ENCODE measurements at places on chromosomes 5 and 9.
A peak's percentile ranks its signal among the peaks of the same experiment; 100 is the strongest.

DNA sequence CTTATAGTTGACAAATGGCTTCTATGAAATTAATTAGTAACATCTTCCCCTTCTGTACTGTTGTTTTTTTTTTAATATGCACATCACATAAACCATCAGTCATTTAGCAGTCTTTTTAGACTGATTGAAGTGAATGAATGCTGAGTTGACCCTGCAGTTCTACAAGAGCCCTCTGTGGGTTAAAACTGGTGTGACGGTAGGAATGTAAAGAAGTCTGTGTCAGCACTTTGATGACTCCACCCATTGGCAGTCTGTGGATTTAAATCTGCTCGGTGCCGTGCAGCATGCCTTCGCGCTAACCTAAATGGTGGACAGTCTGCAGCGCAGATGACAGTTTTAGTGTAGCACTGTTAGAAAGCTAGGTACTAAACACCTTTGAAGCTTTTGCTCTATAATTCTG is 3.1 kb downstream of the GTF3C4 start:
- DNase-seq, result no peak

DNA sequence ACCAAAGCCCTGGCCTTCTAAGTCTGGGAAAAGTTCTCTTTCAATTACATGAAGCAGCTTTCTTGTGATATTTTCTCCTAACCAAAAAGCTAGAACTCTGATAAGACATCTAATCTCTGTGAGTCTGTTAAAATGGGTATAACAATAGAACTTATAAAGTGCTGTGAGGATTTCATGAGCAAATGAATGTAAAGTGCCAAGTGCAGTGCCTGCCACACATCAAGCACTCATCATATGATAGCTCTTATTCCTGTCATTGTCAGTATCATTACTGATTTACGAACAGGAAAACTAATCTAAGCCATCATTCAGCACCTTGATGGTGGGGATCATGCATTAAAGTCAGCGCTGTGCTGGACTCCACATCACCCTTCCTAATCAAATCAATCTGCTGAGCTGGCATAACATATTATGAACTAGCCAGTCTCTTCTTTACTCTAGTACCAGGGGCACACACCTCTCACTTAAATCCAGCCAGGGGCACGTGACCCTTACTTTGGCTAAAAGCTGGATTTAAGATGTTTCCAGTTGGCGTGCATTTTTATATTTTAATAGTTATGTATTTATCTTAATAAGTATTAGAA is 37.3 kb downstream of the YIPF5 start:
- no peak for DNase-seq

DNA sequence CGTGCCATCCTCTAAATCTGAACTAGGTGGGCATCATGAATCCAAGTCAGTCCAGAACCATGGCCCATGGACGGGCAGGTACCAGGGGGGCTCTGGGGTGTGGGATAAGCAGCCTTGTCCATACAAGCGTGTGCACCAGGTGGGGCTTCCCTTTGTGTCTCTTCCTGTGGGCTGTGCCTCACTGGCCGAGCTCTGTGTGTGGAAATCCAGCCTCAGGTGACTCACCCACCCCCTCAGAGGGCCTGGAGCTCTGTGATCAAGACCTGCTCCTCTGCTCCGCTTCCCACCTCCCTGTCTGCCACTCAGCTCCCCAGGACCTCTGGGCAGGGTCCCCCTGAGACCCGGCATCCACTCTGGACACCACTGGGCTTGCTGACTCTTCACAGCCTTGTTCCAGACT is 33.0 kb downstream of the GADD45G start:
- DNase-seq, result no peak

GRCh38 chr5:174205939-174206338 is 160.4 kb downstream of the NSG2 start:
- DNase-seq, result no peak

DNA sequence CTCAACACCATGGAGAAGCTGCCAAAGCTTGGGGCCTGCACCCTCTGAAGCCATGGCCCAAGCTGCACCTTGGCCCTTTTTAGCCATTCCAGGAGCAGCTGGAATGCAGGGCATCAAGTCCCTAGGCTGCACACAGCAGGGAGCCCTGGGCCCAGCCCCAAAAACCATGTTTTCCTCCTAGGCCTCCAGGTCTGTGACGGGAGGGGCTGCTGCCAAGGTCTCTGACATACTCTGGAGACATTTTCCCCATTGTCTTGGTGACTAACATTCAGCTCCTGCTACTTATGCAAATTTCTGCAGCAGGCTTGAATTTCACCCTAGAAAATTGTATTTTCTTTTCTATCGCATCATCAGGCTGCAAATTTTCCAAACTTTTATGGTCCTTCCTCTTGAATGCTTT is 64.6 kb downstream of the ELOVL7 start:
- DNase-seq, result no peak

DNA sequence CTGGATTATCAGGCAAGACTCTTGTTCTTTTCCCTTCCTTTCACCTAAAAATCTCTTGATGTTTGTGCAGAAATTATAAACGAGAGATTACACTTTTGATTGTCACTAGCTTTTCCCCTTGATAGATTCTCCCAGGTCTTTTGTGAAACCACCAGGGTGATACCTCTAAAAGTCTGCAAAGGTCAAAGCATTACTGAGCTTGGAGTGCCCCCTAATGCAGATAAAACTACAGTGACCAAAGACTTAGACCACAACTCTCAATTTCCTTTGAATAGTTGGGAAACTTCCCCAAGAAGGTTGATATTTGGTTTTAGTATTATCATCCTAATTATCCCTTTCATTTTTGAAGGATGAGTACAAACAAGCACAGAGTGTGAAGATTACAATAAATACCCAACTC is 173.1 kb downstream of the CYLC2 start:
- no peak for DNase-seq

DNA sequence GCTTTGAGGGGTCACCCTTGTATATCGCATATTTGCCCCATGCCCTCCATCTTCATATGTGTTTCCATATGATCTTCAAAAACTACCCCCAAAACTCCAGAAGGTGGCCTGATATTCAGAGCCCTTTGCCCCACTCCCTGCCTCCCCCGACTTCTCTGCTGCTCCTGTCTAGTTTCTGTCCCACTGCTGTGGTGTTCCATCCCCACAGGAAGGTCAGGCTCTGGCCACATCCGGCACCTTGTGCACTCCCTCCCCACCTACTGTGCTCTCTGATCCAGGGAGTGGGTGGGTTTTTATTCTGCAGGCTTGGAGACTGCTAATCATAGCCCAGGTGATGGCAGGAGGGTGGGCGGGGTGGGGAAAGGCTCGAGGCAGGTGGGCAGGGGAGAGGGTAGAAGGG is 52.4 kb downstream of the TMOD1 start:
- DNase-seq, result no peak

DNA sequence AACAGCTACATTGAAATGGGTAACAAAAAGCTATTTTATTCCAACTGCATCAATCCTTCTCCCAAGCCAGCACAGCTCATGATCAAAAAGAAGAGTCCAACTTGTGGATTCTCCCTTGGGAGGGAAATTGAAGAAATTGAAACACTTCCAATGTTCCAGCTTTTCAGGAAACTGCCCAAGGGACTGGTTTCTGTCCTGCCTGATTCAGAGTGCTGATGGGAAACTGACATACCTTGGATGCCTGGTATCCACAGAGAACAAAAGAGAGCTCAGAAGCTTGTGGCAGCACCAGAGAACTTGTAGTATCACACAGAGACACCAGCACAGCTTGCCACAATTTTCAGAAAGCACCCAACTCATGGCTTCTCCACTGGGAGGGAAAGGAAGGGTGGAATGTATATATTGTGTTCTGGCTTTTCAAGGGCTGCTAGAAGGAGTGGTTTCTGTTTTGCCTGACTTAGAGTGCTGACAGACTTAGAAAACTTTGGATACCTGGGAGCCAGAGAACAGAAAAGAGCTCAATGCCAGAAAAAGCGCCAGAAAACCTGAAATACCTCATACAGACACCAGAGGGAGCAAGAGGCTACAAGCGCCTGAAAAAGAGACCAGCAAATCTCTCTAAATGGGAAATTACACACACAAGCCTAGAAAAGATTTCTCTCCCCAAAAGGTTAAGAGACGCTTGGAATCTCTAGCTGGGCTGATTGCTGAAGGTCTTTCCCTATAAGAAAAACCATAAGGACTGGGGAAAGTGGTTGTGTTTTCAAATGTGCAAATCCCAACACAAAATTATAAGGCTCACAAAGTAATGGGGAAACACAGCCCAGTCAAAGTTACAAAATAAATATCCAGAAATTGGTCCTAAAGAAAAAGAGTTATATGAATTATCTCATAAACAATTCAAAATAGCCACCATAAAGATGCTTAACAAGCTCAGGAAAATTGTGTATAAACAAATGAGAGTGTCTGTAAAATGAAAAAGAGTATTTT is 178.8 kb downstream of the SPOCK1 start:
- DNase-seq, result peak; percentile 33

- DNase-seq, result no peak
Observed at GRCh38 chr9:98254228-98255060, 1.0 kb downstream of the TBC1D2 start.

GRCh38 chr9:138098908-138099791 is 221.6 kb downstream of the CACNA1B start:
- no peak for DNase-seq

- no peak for DNase-seq
Observed at GRCh38 chr9:76658510-76659231, 105.6 kb upstream of the PCA3 start.

- no peak for DNase-seq
Observed at GRCh38 chr5:149930749-149931574, 13.6 kb downstream of the PDE6A start.

DNA sequence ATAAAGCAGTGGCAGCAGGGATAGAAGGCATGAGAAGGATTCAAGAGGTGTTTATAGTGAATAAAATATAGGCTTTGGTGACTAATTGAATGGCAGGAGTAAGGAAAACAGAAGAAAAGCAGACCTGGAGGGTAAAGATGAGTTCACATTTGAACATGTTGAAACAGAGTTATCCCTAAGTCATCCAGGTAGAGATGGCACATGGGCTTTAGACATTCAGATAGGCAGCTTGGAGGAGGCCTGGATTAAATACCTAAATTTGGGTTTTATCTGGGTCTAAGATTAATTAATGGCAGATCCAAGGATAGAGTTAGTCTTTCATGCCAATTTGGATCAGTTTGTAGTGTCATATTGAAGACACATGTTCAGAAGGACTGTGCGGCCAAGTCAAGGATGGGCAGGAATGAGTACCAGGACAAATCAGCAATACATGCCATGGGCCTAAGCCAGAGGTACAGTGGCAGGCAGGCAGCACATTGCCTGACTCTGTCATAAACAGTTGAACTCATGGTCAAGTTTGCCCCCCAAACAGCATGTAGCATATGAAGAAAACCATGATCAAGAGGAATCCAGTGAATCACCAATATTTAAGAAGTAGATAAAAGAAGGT is 115.5 kb upstream of the SLC12A2 start:
- no peak for DNase-seq

GRCh38 chr9:89804766-89805531 is 200.1 kb downstream of the GADD45G start:
- DNase-seq, result no peak

DNA sequence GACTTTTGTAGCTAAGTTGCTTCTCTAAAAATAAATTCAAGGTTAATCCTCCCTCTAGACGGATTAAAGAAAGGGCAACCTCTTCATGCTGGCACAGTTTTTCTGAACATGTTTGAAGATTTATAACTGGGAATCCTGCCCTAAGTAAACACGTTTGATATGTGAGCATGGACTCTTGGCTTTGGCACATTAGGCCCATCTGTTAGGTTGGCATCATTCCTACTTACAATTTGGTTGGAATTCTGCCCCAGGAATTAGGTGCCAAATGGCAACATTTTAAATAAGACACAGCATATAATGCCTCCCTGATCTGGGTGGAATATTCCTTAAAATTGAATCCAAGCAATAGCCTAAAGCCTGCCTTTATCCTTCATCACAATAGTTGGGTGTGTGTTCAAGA is 372.3 kb upstream of the CDH18 start:
- no peak for DNase-seq

DNA sequence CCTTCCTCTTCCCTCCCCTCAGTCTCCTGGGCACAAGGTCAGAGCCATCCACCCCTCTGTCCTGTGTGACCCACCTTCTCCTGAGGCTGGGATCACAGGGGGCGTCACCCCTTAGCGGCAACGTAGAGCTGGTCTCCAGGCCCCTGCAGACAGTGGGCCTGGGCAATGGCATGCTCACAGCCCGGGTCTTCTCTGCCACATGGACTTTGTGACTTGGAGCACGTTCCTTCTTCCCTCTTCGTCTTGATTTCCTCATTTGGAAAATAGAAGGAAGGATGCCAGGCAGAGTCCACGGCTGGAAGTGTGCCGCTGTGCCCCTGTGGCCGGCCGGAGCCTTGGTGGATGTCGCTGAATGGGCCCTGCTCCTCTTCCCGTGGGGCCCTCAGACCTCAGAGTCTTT is 10.0 kb downstream of the RXRA start:
- DNase-seq, result no peak

GRCh38 chr5:168477060-168477459 is 9.2 kb upstream of the RARS1 start:
- no peak for DNase-seq

- no peak for DNase-seq
Observed at GRCh38 chr9:119838210-119838609, 469.0 kb upstream of the BRINP1 start.

Data from nucleus accumbens (tissue), 56 donors.